CD4-positive, alpha-beta T cell (primary cell): ENCODE measurements at places on chromosomes 12 and 14. TPM values are rescaled to one million over a fixed set of nuclear protein-coding genes. Genes with fewer than 3 reads are reported as not detected.
A peak's percentile ranks its signal among the peaks of the same experiment; 100 is the strongest.

The HOXC11 gene
- total RNA-seq, result not detected

The ADAM21 gene
- not detected for total RNA-seq

The RERG gene
- not detected for total RNA-seq

The TSPAN9 gene
- total RNA-seq, result 0.82 TPM

The SART3 gene
- total RNA-seq, result 104 TPM

The GZMB gene
- total RNA-seq, result 2.9 TPM

The KRT8 gene
- total RNA-seq, result 0.89 TPM

The MSI1 gene
- not detected for total RNA-seq

The TMEM263 gene
- total RNA-seq, result 33.4 TPM

The FSCB gene
- not detected for total RNA-seq

The SLC25A47 gene
- total RNA-seq, result not detected

The TGFB3 gene
- 11.8 TPM for total RNA-seq

The CAPZA3 gene
- total RNA-seq, result not detected

The DIO2 gene
- total RNA-seq, result not detected

GRCh38 chr14:30252151-30252550, 306.8 kb upstream of the G2E3 start:
- DNase-seq, result no peak

DNA sequence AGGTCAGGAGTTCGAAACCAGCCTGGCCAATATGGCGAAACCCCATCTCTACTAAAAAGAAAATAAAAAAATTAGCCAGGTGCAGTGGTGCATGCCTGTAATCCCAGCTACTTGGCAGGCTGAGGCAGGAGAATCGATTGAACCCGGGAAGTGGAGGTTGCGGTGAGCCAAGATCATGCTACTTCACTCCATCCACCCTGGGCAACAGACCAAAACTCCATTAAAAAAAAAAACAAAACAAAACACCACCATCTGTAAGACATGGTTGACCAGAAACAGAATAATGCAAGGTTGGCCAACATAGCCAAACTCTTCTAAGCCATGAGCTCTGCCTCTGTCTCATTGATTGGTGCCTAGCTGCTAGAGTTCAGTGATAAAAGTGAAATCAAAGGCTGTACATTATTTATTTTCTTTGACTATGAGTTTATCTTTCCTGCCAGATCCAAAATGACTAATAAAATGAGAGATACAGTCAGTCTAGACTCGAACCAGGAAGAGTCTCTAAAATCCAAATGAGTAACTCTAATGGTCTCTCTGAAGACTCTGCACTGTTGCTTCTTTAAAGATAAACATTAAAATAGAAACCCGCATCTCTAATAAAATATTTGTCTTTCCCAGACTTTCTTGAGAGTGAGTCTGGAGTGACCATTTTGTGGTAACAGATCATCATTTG, 404.7 kb downstream of the DAD1 start:
- no peak for DNase-seq

GRCh38 chr12:96343347-96343954, 56.8 kb downstream of the CDK17 start:
- no peak for DNase-seq

- DNase-seq, result no peak
These were observed 11.7 kb upstream of the OASL start for GRCh38 chr12:121050725-121051124.

DNA sequence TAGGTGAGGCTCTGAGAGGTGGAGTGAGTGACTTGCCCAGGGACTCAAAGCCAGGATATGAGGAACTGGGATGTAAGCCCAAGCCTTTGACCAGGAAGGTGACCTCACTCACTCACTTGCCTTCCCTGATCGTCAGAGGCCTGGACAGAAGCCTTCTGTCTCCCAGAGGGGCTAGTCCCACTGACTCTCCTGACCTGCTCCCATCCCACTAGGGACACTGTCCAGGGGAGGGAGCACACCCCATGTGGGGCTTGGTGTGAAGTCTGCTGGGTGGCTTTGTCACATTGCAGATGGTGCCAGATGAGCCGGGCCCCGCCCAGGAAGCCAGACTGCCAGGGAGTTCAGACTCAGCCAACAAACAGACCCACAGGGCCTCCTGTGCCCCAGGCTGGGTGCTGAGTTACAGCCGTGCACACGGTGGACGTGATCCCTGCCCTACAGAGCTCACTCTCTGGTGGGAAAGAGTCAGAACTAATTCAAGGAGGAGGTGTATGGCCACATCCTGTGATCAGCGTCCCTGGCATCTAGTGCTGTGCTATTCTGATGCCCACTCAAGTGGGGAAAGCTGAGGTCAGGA, 28.3 kb downstream of the MMAB start:
- DNase-seq, result no peak

DNA sequence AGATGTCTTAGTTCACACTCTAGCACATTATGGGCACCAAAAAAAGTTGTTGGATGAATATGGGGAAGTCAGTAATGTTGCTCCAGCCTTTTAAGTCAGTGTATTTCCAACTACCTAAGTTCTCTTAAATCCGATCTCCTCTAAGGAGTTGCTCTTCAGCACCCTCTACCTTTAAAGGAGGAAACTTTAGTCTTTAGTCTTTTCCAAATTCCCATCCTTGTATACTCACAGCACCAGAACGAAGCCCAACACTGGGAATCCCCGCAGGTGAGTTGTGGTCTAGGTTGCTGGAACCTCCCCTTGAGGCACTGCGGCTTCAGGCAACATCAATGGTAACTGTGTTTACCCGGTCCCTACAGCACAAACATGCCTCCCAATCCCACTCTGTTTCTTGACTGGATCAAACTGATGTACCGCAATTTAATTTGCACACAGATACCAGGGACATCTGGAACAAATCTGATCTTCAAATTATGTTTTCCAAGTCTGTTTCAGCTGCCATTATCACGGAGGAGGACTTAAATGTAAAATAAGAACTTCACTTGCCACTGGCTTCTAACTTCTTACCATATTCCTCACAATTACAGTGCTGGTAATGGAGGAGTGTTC, 179.0 kb downstream of the FOXN3 start:
- no peak for DNase-seq

GRCh38 chr12:57096099-57096572, 7.2 kb downstream of the NAB2 start:
- no peak for DNase-seq

DNA sequence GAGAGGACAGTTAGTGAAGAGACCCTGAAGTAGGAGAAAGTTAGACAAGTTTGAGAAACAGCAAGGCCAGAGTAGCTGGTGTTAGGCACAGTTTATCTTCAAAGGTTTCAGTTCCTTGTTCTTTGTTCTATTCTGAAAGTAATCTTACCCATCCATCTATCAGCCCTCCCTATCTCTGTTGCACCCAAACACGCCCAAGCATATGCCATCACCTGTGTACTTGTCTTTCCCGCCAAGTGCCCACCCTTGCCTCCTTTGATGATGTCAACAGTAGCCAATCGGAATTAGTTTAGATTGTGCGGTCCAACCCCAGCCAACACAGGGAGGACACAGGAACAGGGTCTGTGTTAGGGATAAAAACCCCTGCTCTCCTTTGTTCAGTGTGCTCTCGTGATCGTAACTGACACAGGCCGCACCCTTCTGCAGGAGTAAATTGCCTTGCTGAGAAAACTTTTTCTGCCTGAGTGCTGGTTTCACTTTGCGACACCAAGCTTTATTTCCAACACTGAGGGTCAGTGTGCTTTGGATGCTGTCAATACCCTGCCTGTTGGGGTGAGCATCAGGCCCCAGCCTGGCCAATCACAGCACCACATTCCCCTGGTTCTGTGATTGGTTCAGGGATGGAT, 4.7 kb upstream of the TMEM229B start:
- DNase-seq, result no peak

DNA sequence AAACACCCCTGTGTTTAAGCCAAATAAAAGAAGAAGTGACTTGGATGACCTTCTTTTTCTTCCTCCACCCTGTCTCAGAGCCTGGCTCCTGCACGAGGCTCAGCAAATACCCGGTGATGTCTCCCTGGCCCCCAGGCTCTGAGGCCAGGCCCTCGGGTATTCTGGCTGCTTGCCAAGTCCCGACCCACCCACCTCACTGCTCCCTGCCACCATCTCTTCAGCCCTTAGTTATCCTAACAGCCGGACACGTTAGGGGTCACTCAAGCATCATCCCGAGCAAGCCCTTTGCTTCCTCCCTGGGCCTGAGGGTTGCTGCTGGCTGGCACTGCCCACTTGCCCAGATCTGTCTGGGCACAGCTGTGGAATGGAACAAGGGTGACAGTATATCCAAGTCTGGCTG, 7.2 kb downstream of the RPS6KL1 start:
- DNase-seq, result no peak

DNA sequence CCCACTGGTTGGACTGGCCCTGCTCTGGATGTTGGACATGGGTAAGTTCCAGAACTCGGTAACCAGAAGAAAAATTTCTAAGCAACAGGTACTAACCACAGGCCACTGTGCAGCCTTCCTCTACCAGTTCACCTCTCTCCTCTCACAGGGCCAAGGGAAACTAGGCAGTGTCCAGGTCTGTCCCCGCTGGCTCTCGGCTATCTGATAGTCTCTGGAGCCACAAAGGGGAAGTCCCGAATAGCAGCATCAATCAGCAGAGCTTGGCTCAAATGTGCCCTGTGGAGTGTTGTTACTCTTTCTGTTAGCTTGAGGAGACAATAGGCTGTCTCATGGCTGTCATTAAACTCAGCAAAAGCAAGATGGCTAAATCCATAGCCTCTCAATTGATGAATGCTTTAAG, 73.2 kb downstream of the TSPAN11 start:
- no peak for DNase-seq

DNA sequence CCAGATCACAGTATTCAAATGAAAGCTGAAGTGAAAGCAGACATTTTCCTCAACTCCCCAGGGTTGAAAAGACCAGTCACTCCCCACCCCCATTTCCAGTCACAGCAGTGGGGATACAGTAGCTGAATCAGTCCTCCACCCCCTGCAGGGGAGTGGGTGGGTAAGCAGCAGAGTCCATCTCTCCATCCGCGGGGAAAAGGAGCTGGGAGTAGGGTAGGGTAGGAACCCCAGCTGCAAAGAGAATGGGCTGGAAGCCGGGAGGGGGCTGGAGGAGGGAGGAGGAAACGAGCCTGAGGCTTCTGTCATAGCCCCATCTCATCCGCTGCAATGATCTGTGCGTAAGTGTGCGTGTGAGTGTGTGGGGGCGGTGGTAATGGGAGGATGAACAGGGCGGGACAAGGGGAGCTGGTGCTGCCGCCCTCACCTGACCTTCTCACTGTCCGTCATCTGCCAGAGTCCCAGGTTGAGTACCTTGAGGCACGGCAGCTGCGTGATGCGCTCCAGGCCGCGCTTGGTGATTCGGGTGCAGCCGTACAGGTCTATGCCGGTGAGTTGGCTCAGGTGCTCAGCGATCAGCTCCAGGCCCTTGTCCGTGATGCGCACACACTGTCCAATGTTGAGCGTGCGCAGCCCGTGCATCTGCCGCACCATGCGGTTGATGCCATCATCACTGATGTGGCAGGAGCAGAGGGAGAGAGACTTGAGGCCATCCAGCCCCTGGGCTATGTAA, 1.8 kb downstream of the FBXL14 start:
- DNase-seq, result peak; percentile 76

DNA sequence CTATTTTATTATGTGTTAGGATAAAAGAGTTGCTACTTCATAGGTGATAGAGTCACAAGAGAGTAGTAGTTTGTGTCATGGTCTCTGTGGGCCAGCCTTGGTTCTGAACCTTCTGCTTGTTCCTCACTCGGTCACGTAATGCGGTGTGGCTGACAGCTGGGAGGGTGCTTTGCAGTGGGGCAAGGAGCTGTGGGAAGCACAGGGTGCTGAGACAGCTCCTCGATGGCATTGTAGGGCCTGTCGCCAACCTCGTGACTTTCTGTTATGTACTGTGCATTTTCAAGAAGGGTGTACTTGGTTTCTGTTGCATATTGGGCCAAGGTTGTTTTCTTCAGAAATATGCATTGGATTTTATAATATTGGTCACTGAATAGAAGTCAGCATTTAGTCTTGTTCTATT, 61.3 kb upstream of the RD3L start:
- no peak for DNase-seq

DNA sequence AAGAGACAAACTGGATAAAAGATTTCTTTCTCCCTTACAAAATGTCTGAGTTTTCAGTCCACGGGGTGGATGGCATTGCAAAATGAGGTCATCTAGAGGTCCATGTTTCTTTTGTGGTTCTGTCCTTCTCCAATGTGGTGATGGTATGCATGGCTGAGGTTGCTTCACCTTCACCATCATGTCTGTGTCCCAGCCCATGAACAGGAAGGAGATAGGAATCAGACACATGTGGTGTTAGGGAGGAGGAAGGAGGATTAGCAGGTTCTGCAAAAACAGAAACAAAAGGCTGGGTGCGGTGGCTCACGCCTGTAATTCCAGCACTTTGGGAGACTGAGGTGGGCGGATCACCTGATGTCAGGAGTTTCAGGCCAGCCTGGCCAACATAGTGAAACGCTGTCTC, 11.0 kb upstream of the AEBP2 start:
- DNase-seq, result no peak

DNA sequence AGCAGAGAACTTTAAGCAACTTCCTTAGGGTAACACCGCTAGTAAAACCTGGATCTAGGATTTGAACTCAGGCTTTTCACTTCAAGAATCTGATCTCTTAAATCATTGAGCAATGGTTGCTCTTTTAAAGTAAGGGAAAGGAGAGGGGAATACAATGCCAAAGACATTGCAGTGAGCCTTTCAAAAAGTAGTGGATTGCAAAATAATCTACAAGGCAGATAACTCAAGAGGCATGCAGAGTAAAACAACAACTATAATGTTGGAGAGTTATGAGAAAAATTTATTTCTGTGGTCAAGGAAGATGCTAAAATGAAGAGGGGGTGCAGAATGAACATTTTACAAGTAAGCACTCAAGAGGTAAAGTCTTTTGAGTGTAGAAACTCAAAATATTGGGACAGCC, 432.6 kb downstream of the C12orf50 start:
- no peak for DNase-seq

DNA sequence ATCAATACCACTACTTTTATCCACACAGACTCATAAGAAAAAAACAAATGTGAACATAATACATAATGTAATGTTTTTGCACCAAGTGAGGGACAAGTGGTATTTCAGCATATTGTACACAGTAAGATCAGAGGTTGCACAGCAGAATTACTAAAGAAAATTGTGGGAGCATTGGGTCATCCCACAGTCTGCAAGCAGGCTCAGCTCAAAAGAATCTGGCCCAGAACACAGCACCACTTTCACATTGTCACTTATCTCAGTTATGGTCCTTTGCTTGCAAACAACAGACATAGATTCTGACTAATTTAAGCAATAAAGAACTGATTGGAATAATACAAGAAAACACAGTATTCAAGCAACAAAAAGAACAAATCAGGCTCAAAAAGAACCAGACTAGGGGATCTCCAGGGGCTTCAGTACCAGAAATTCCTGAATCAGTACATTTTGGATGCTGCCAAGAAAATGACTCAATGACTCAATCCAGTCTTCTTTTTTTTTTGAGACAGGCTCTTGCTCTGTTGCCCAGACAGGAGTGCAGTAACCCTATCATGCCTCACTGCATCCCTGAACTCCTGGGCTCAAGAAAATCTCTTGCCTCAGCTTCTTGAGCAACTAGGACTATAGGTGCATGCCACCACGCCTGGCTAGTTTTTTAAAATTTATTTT, 42.9 kb upstream of the EEA1 start:
- no peak for DNase-seq

DNA sequence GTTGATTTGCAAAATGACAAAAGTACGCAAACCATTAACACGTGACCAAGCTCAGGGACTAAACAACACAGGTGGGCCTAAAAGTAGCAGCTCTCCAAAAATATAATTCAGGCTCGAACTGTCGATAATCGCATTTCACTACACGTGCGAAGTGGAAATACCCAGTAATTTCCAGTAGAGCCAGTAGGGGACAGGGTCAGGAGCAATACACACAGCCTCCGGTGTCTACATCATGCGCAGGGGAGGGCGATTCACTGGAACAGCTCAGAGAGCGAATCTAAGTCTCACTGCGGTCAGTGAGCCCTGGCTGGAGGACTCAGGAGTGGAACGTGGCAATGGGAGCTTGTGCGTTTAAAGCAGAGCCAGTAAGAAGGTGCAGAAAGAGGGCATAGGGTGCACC, 40.4 kb downstream of the SETD3 start:
- DNase-seq, result no peak
